Globus pallidus (tissue), 1 donor: ENCODE measurements at places on chromosomes 16 and 17.

- DNase-seq = no peak
These were observed 115.6 kb downstream of the SDK2 start for GRCh38 chr17:73528679-73529078.

DNA sequence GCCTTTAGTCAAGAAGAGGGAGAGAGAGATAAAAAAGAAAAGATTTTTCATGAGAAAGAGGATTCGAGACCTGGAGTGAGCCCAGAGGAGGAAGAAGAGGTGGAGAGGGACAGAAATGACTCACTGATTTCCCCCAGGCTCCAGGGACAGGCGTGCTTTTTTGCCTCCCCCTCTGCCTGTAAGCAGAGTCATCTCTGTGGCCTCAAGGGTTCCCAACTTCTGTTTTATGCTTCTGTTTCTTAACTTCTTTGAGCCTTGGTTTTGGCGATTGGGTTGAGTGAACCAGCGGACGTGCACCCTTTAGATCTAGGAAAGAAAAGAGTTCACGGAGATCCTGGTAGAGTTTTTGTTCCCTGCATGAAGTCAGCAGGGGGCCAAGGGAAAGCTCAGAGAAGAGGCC is 147.9 kb upstream of the NOL11 start:
- no peak for DNase-seq

DNA sequence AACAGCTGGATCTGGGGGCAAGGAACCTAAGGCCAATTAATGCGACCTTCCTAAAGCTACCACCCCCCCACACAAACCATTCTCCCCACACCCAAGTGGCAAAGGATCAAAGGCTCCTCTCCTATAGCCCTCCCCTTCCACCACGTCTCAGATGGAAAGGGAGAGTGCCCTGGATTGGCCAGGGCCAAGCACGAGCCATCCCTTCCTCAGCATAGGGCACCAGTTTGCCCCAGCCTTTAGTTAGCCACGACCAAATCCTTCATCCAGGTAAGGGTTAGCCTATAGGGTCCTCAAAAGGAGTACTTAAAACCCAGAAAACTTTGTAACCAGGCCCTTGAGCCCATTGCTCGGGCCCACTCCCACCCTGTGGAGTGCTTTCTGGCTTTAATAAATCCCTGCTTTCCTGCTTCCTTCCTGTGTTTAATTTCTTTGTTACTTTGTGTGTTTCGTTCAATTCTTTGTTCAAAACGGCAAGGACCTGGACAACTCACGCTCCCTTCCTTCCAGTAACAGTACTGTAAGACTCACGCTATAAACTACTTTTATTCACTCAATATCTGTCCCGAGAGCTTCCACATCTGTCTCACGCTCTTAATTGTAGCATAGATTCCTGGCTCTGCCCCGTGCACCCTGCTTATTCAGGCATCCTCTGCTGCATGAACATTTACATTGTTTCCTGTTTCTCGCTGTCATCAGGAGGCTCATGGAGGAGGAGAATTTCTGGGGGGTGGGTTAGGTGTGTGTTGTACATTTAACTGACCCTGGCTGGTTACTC is 62.3 kb downstream of the TNFRSF13B start:
- DNase-seq = no peak

GRCh38 chr17:42153919-42154742 is 658 bp downstream of the RAB5C start:
- DNase-seq = no peak

DNA sequence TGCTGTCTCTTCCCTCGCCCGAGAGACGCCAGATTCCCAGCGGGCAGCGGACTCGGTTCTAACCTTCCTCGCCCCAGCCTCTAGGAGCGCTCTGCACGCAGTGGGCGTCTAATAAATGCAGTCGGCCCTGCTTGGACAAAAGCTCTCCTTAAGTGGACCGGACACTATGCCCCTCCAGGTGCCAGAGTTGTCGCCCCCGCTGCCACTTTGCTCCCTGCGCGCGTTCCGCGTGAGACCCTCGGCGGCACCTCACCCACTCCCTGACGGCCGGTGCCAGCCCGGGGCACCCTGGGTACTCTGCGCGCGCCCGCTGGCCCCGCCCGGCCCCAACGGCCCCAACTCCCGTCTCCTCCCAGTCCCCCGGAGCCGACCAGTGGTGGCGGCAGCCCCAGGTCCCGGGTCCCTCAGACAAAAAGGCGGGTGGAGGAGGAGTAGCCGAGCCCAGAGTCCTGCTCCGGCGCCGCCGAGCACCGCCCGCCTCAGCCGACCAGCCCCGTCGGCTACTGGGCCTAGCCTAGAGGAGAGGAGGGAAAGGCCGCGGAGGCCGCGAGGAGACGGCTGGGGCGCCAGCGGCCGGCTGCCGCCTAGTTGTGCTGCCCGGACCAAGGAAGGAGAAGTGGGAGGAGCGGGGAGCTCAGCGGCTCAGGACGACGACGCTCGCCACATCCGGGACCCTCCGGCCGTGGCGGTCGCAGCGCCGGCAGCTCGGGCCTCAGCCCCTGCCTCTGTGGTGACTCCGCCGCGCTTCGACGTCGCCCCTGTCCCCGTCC is 123.0 kb downstream of the GOSR1 start:
- peak; percentile 71 for DNase-seq

GRCh38 chr17:81151278-81151677 is 14.0 kb upstream of the PVALEF start:
- no peak for DNase-seq

- DNase-seq = no peak
These were observed 9.2 kb downstream of the BFAR start for GRCh38 chr16:14641926-14642325.

DNA sequence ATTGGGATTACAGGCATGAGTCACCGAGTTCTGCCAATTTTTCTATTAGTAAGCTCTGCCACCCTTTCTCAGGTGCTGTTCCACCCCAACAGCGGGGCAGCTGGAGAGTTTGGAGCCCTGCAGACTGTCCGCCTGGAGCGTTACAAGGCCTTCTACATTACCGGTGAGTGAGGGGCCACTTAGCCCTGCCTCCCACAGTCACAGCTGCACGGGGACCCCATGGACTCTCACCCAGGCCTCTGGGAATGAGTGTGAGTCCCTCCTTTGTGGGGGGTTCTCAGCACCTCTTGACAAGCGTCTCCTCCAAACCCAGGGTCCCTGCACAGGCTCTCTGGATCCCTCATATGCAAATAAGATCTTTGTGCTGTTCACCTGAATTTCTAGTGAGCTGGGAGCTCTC is 56.0 kb downstream of the WIPI1 start:
- DNase-seq = no peak

- DNase-seq = no peak
These were observed 20.8 kb downstream of the MYO18A start for GRCh38 chr17:29159306-29159860.

GRCh38 chr17:42270170-42270535 is 6.0 kb downstream of the STAT5B start:
- DNase-seq = no peak

DNA sequence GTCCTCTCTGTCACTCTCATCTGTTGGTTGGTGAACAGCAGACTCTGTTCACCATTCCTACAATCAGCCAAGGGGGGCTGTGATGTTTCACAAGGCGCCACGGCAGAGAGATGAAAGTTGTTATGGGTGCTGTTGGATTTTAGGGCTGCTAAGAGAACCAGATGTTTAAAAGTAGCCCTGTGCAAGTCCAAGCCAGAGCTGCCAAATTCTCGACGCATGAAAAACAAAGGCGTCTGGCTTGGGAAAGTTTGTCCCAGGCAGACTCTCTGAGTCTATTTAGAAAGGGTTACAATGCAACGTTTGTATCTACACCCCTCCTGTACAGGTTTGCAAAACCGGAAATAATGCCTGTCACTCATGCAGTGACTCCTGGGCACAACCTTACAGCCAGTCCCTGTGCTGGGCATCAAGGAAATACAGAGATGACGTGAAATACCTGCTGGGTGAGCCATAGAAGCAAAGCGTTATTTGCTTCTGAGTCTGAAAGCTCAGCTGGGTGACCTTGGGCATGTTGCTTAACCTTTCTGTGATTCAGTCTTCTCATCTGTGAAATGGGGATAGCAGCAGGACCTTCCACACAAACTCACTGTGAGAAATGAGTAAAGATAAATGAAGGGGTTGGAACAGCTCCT is 74.8 kb downstream of the XYLT1 start:
- no peak for DNase-seq

- DNase-seq = no peak
These were observed 76.0 kb downstream of the CHD9NB start for GRCh38 chr16:52976539-52977167.

- no peak for DNase-seq
These were observed 22.2 kb downstream of the TBX4 start for GRCh38 chr17:61474235-61474927.

- no peak for DNase-seq
These were observed 105.3 kb downstream of the SPECC1 start for GRCh38 chr17:20114466-20114865.

GRCh38 chr16:7233975-7234374 is 98.7 kb upstream of the RBFOX1 start:
- no peak for DNase-seq

- DNase-seq = no peak
These were observed 18.0 kb upstream of the HOXB9 start for GRCh38 chr17:48644159-48644558.

- no peak for DNase-seq
These were observed 4.9 kb downstream of the P3H4 start for GRCh38 chr17:41806685-41807445.

DNA sequence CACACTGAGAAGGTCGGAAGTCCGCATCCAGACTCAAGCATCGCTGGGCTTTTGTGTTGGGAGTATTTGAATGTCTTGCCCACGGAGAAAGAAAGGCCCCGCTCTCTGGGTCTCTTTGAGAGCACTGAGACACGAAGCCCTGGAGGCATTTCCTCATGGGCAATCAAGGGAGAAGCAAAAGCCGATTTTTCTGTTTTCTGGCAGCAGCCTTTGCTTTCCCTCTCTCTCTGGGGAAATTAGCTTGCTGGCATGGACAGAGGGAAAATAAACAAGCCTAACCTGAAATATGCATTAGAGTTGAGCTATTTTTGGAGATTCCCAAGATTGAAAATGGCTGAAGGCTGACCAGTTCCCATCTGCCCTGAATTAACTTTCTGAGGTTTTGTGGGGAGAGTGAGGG is 238.7 kb downstream of the HAPSTR1 start:
- DNase-seq = no peak

- DNase-seq = peak; percentile 31
These were observed 19.1 kb downstream of the WIPI1 start for GRCh38 chr17:68437979-68438822.

- DNase-seq = no peak
These were observed 16.2 kb downstream of the SKAP1 start for GRCh38 chr17:48413613-48414405.

GRCh38 chr17:36142235-36142634 is 34.2 kb downstream of the TBC1D3B start:
- DNase-seq = no peak

- no peak for DNase-seq
These were observed 45.5 kb downstream of the TMEM132E start for GRCh38 chr17:34624767-34625383.

DNA sequence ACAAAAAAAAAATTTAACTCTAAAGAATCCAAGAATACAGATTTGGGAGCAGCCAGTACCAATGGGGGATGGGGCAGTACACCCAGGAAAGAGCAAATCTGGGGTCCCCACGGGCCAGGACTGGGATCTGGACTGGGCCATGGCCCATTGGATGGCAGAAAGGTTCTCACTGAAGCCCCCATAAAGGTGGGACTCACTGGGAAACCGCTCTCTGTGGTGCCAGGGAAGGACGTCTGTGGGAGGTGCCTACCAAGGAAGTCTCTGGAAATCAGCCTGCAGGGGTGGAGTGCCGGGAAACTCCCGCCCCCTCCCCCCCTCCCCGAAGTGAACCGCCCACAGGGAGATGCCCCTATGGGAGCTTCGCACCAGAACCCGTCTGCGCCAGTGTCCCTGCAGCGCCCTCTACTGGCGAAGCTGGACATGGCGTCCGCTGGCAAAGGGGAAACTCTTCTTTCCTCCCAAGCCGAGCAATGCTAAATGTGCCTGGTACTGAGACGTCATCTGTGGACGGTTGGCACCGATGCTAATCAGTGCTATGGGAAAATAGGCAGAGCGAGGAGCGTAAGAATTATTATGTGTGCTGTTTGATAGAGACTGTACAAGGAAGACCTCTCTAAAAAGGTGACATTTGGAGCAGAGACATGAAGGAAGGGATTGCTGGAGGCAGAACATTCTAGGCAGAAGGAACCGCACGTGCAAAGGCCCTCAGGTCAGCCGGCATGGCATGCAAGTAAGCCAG is 671.1 kb downstream of the WWOX start:
- DNase-seq = peak; percentile 75

GRCh38 chr16:81790830-81791435 is 11.8 kb downstream of the PLCG2 start:
- DNase-seq = no peak

GRCh38 chr16:3789375-3790099 is 72.2 kb upstream of the TRAP1 start:
- no peak for DNase-seq

- no peak for DNase-seq
These were observed 92.9 kb downstream of the NPIPB11 start for GRCh38 chr16:29313559-29314048.

GRCh38 chr17:61490540-61490975 is 38.3 kb downstream of the TBX4 start:
- DNase-seq = no peak

DNA sequence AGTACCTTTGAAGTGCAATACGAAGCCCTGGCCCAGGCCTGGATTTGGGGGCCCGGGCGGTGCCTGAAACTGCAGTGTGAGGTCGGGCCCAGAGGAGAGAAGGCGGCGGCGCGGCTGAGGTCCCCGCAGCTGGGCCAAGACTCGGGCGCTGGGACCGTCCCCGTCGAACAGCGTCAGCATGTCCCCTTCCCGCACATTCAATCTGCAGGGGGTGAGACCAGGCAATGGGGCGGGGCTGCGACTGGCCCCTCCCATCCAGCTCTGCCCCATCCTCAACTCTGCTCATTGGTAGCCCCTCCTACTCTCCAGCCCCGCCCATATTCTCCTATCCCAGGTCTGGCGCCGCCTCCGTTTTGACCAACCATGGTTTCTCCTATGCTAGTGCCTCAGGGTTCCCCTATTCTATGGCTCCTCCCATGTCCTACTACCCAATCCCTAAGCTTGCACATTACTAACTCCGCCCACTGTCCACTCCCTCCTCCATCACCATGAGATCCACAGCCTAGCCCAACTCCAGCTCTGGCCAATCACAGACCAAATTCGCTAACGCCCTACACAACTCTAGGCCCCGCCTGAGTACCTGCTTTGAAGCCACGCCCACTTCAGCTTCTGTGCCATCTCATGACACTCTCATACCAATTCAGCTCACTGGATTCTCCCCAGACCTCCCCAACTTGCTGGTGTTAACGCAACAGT is 14.4 kb upstream of the CDIPT start:
- DNase-seq = no peak
